Thoracic aorta endothelial cell (primary cell): ENCODE measurements at places on chromosomes 13 and 19. TPM values are rescaled to one million over a fixed set of nuclear protein-coding genes. Genes with fewer than 3 reads are reported as not detected.

Gene ELSPBP1
- not detected in 2 replicates for total RNA-seq

Gene ACOD1
- total RNA-seq, result not detected in 2 replicates

Gene ZNF468
- total RNA-seq, result 19.0 and 27.3 TPM in 2 replicates

Gene PLIN5
- 0.14 and 0.53 TPM in 2 replicates for total RNA-seq

Gene PALM
- 6.5 and 9.8 TPM in 2 replicates for total RNA-seq

Gene ZNF98
- not detected in 2 replicates for total RNA-seq
